Brain (organoid and tissue), 16 donors: ENCODE measurements at places on chromosomes 3 and 15. TPM values are rescaled to one million over a fixed set of nuclear protein-coding genes. Genes with fewer than 3 reads are reported as not detected.

The CD200 gene
- polyA plus RNA-seq, result 82.6 TPM

The KBTBD13 gene
- polyA plus RNA-seq, result not detected

The RPP25 gene
- 9.4 TPM for polyA plus RNA-seq

The ZNF660 gene
- polyA plus RNA-seq, result 2.7 TPM

The SNRK gene
- polyA plus RNA-seq, result 11.9 TPM

The GABRA5 gene
- 12.5 TPM for polyA plus RNA-seq

The SCAMP5 gene
- 146 TPM for polyA plus RNA-seq

The BSN gene
- 11.8 TPM for polyA plus RNA-seq

The MUC4 gene
- 0.25 TPM for polyA plus RNA-seq

The PROK2 gene
- not detected for polyA plus RNA-seq

The IQCH gene
- polyA plus RNA-seq, result 3.9 TPM

The B4GALT4 gene
- 11.4 TPM for polyA plus RNA-seq

The CD96 gene
- 0.14 TPM for polyA plus RNA-seq

The PODXL2 gene
- polyA plus RNA-seq, result 133 TPM

The CHRNA7 gene
- polyA plus RNA-seq, result 1.8 TPM

The ABI3BP gene
- polyA plus RNA-seq, result 4.3 TPM

The RSL24D1 gene
- 29.3 TPM for polyA plus RNA-seq

The GCNT3 gene
- polyA plus RNA-seq, result not detected

The GALNT15 gene
- 23.6 TPM for polyA plus RNA-seq

The SLC28A2 gene
- not detected for polyA plus RNA-seq

The STAB1 gene
- 10.7 TPM for polyA plus RNA-seq

The FAM107A gene
- 470 TPM for polyA plus RNA-seq

The RPLP1 gene
- polyA plus RNA-seq, result 2,442 TPM

The BTLA gene
- not detected for polyA plus RNA-seq

The RBP2 gene
- polyA plus RNA-seq, result not detected

The WDR93 gene
- polyA plus RNA-seq, result 0.32 TPM

The GOLGA6L9 gene
- polyA plus RNA-seq, result 1.3 TPM

The TMEM212 gene
- not detected for polyA plus RNA-seq

The CADPS gene
- polyA plus RNA-seq, result 34.1 TPM

The ACP3 gene
- polyA plus RNA-seq, result 0.76 TPM
